ENCODE measurements at places on chromosomes 16 and 17.

DNA sequence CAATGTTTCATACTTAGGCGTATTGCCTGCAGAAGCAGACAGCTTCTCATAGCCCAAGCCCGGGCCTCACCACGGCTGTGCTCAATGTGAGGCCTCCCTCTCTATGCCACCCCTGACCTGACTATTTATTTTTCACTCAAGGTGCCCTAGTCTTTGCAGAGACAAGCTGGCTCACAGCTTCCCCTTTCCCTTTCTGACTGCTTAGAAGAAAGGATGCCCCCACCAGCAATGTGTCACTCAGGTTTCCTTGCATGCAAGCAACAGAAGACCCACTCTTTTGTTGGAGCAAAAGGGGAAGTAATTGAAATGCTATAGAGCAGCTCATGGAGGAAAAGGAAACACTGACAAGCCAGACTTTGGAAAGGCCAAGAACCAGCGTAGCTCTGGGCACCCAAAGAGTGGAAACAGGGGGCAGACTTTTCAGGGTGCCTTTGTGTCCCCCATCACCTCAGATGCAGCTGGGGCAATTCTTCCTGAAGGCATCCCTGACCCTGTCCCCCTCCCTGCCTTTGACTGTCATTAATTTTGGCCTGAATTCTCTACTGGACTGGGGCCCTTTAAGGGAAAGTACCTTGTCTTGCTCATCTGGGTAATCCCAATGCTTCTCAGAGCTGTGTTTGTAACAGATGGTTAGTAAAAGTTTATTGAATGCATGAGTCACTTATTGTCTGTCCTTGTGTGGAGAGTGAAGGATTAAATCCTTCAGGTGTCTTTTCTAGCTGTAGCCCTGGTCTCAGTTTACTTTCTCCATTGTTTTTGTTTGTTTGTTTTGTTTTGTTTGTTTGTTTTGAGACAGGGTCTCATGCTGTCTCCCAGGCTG, 17.8 kb downstream of the RGS9 start:
- DNase-seq = peak; percentile 62

DNA sequence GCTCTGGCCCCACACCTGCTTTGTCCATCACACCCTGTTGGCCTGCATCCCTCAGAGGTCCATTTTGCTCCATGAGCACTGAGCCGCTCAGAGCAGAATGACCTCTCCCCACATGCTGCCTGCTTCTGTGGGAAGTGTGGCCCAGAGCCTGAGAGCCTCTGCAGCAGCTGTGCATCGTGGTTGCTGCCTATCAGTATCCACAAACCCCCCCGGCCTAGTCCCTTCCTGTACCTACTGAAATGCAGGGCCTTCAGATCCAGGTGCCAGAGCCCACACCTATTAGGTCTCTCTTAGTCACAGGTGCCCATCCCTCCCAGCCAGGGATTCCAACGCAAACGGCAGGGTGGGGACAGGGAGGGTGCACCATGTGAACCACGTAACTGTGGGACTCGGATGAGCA, 16.6 kb upstream of the TRPV3 start:
- DNase-seq = no peak

- no peak for DNase-seq
Measured at GRCh38 chr17:63609816-63610573, 9.3 kb downstream of the TACO1 start.

GRCh38 chr16:87812200-87812656, 46.4 kb upstream of the KLHDC4 start:
- DNase-seq = no peak

DNA sequence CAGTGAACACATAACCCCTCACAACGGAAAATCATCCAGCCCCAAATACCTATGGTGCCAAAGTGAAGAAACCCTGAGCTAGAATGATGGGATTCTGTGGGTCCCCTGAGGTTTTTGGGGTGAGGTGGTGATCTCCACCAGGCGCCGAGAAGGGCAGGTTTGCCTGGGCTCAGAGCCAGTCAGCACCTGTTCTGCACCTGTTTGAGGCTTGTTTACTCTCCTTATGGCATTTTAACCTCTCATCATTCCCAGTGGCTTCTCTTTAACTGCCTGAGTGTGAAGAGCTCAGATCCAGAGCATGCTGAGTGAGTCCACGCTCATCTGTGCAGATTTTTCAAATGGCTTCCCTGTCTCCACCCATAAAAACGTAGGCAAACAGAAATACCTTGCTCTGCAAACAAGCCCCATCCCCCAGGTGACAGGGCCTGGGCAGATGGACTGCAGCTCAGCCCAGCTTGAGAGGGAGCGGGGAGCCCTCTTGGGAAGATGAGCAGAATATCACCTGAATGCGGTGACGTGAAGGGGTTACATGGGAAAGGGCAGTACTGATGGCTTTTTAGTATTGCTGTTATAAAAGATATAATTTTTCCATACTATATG, 40.1 kb upstream of the CLEC19A start:
- DNase-seq = no peak

DNA sequence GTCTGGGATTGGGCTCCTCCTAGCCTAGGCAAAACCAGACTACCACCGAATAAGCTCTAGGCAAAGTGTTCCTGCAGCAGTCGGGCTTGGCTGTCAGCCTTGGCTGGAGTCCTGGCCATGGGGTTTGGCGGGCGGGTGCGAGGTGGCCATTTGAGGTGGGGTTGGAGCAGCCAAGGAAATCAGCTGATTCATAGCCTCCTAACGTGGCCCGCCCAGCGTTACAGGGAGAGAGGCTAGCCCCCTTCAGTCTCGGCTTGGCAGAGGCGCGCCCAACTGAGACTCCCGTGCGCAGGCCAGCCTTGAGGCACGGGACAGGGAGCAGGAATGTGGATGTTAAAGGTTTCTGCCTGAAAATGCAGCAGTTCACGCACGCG, 1.9 kb downstream of the PMP22 start:
- DNase-seq = peak; percentile 58
